Tibial artery (tissue), 4 donors: ENCODE measurements at places on chromosomes 16 and 17.

DNA sequence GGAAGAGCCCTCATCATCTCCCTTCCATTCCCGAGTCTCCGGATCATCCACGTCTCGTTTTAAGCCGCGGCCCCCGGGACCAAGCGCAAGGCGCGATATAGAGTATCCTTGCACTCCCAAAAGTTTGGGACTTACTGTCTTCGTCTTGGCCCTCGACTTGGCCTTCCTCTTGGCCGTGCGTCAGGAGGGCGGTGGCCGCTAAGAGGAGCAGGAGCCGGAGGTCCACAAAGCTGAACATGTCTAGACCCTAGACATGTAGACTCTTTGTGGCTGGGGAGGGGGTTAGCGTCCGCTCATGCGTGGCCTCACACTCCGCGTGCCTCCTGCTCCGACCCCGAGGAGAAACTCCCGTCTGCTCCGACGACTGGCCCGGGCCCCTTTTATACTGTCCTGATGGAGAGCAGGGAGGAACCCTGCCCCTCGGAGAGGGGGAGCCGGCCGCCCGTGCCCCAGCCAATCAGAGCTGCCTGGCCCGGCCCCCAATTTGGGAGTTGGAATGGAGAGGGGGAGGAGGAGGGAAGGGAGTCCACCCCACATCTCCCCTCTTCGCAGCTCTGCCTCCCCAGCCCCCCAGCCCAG, at the start of gene COL1A1:
Gene COL1A1, minus strand, starts transcription at position 356 of the 579 bp plus-strand sequence. Its CDS starts 118 bp downstream, at position 238.
- DNase-seq = peak; percentile 94

- DNase-seq = peak; percentile 50
These were observed 507 bp downstream of the FHOD1 start for GRCh38 chr16:67246756-67247191.

DNA sequence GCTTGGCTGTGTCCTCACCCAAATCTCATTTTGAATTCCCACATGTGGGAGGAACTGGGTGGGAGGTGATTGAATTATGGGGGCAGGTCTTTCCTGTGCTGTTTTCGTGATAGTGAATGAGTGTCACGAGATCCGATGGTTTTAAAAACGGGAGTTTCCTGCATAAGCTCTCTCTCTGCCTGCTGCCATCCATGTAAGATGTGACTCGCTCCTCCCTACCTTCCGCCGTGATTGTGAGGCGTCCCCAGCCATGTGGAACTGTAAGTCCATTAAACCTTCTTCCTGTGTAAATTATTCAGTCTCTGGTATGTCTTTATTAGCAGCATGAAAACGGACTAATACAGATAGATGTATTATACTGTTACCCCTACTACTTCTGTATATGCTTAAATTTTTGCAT, 3.6 kb downstream of the SPATA33 start:
- DNase-seq = no peak

GRCh38 chr16:47905771-47906170, 250.0 kb downstream of the ABCC12 start:
- DNase-seq = no peak

DNA sequence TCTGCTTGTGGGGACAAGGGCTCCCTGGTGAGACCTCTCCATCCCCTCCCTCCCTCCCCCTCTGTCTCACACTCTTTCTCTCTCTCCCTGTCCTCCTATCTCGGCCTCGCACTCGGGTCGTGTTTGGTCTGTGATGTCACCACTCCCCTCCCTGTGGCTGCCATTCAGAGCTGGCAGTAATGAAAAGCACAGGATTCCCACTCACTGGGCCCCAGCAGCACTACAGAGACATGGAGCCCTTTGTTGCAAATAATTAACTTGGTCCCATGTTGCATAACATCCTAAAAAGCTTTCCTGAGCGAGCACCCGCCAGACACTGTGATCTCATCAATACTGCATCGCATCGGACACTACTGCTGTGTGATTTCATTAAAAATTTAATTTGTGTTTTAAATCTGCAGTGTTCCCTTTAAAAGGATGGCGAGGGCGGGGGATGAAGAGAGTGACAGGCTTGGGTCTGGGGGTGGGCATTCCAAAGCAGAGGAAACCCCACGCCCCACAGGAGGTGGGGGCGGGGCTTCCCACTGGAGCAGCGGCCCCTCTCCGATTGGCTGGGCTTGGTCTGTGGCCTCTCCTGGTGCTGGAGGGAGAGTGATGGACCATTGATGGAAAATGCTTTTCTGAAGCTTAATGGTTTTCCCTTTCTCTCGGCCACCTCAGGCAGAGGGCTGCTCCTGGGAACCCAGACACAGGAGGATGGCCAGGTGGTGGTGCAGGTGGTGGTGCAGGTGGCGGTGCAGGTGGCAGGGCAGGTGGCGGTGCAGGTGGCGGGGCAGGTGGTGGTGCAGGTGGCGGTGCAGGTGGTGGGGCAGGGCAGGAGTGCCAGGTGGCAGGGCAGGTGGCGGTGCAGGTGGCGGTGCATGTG, 15.3 kb upstream of the NPTX1 start:
- DNase-seq = no peak

GRCh38 chr17:73902416-73903181, 258.4 kb upstream of the SDK2 start:
- no peak for DNase-seq

- DNase-seq = no peak
These were observed 123.7 kb upstream of the CCL2 start for GRCh38 chr17:34131386-34131785.

DNA sequence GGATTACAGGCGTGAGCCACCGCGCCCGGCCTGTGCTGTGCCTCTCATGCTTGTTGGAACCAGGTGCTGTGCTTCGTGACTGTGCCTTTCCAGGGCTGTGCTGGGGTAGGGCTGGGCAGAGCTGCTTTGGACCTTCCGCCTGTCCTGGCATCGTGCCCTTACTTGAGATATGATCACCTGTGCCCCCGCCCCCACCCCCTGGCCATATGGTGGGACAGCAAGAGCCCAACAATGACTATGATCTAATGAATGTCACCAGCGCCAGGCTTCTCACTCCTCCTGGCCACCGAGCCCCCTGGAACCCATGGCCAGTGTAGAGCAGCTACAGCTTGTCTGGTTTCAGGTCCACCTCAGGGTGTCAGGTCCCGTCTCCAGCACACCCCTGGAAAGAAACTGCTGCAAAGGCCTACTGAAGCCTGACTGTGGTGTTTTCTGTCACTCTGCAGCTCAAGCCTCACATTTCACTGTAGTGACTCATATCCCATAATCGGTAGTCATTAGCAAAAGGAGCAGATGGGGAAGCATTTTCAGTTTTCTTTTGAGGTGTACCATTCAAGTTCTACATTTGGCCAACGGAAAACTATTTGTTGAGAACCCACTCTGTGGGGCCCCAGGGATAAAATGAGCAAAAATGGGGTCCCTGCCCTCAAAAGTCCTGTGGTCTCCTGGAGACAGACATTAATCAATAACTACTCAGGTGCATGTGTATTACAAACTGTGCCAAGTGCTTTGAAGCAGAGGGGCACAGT, 22.1 kb downstream of the FCSK start:
- no peak for DNase-seq

GRCh38 chr17:81277946-81278693, 17.0 kb downstream of the SLC38A10 start:
- DNase-seq = no peak
